ENCODE measurements at places on chromosomes 11 and 22. TPM values are rescaled to one million over a fixed set of nuclear protein-coding genes. Genes with fewer than 3 reads are reported as not detected.

GRCh38 chr22:50522208-50522805 lies 3.1 kb downstream of the SCO2 start:
- DNase-seq = no peak

- DNase-seq = no peak
These were observed 34.5 kb upstream of the RAPSN start for GRCh38 chr11:47483457-47483856.

DNA sequence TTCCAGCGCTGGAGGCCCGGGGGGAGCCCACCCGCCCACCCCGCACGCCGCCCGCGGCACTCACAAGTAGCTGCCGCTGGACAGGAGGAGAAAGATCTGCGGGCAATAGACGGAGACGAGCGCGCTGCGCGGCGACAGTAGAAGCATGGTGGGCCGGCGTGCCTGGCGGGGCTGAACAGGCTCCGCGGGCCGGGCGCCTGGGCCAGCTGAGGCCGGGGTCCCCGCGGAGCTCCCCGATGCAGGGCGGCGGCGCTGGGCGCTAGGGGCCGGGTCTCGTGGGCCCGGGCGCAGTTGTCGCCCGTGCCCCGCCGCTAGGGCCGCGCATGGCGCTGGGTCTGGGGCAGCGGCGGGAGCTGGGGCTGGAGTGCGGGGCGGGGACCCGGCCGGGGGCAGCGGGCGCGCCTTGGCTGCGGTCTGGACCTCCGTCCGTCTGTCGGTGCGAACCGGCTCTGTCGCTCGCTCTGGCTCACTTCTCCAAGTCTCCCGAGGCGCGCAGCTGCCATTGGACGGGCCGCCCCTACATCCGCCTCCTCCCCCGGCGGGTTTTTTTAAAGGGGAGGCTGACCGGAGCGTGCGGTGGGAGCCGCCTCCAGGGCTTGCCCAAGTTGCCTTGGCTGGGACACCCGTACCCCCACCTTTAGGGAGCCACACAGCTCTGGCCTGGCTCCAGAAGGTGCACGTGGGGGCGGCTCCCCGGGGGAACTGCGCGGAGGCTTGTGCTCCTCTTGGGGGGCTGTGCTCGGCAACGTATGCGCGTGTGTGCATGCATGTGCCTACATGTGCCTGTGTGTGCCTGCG lies 4.7 kb downstream of the WNT7B start:
- DNase-seq = no peak

DNA sequence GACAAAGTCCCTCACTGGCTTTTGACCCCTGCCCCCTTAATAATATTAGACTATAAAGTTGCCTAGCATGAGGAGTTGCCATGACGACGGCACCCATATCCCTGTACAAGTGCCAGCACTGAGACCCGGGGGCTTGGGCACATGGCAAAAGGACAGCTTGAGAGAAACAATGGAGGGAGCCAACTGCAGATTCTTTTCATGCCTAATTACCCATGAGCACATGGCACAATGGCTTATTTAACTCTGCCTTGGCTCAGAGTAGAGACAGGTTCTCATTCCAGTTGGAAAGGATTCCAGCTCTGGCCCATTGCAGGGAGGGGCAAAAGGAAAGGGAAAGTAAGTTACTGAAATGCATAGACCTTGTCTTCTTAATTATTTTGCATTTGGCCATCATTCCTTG lies 261.2 kb upstream of the UBASH3B start:
- DNase-seq = no peak

DNA sequence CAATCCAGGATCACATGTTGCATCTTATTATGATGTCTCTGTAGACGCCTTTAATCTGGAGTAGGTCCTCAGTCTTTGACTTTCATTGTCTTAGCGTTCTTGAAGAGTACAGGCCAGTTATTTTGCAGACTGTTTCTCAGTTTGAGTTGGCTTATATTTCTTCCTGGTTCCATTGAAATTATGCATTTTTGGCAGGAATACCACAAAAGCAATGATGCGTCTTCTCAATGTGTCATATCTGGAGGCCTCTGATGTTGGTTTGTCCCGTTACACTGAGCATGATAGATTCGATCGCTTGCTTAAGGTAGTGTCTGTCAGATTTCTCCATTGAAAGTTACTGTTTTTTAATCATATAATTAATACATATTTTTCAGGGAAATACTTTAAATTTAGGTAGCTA lies 30.6 kb downstream of the TECTA start:
- DNase-seq = no peak

- no peak for DNase-seq
These were observed 130.9 kb downstream of the BBOX1 start for GRCh38 chr11:27171376-27171958.

DNA sequence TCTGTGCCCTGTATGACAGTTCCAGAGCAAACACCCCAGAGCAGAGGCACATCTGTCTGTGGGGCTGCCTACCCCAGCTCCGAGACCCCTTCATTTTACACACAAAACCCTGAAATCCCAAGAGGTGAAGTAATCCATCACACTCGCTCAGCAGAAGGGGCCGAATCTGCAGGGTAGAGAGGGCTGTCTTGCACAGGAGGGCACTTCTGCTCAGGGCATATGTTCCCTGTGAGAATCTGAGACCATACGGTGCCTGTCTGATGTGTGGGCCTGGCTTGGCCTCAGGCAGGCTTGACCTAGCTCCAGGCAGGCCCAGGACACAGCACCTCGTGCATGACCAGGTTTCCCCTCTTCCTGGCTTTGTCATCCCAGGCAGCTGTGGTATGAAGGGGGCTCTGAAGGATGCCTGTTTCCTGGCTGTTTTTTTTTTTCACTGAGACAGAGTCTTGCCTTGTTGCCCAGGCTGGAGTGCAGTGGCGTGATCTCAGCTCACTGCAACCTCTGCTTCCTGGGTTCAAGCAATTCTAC lies 37.2 kb downstream of the GRIK4 start:
- no peak for DNase-seq

DNA sequence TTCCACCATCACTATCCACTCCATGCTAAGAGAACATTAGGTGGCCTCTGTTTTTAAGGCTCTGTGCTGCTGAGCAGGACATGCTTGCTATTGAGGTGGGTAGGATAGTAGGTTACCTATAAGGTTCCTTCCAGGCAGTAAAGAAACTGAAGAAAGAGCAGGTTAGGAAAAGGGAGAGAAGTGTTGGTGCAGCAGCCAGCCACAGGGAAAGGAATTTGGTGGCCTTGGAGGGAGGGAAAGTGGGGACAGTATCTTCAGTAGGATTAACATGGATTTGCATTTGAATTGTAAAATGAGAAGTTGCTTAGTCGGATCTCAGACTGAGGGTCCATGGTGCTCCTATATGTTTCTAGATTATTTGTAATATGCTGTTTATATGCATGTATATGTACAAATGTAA lies 49.2 kb upstream of the OLFML1 start:
- DNase-seq = no peak

GRCh38 chr11:88353835-88354496 lies 16.4 kb upstream of the CTSC start:
- no peak for DNase-seq

GRCh38 chr11:71548716-71549151 lies 514 bp downstream of the KRTAP5-9 start:
- no peak for DNase-seq

- DNase-seq = no peak
These were observed at the start of gene CLDN5 for GRCh38 chr22:19524170-19525115. CLDN5 (minus strand) TSS chr22:19524410; CDS start chr22:19524255, 155 bp downstream.

GRCh38 chr11:114040706-114041211 lies 18.8 kb upstream of the ZBTB16 start:
- no peak for DNase-seq

GRCh38 chr11:117961896-117962295 lies 24.3 kb upstream of the IL10RA start:
- DNase-seq = no peak

DNA sequence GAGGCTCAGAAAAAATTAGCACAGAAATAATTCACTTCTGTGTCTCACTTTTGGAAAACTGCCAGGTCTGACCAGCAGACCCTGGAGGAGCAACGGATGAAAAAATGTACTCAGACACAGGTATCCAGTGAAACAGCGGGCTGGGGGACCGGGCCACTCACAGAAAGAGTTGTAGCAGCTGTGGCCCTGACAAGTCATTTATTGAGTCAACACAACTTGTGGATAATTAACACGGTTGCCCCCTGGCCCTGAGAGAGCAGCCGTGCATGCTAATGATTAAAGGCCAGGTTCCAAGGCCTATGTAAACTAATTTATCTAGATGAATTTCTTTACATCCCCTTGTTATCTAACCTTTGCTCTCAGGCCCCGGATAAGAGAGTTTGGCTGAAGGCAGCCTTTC lies 131.3 kb downstream of the AASDHPPT start:
- DNase-seq = no peak

KDM4D gene
- 0.68 TPM for polyA plus RNA-seq

NCF4 gene
- not detected for polyA plus RNA-seq

ZNRF3 gene
- 1.3 TPM for polyA plus RNA-seq

TOM1 gene
- 40.0 TPM for polyA plus RNA-seq

PIM3 gene
- polyA plus RNA-seq = 8.2 TPM

SCGB1C1 gene
- polyA plus RNA-seq = not detected

FAM181B gene
- polyA plus RNA-seq = not detected

OR8J1 gene
- polyA plus RNA-seq = not detected

OR8G5 gene
- polyA plus RNA-seq = not detected

IFITM5 gene
- not detected for polyA plus RNA-seq

TSSK2 gene
- polyA plus RNA-seq = not detected

All from AG04450 (cell line).